ENCODE measurements at places on chromosomes 1 and 21.

- DNase-seq = no peak
Observed at GRCh38 chr1:53524428-53525375, 65.5 kb downstream of the DMRTB1 start.

DNA sequence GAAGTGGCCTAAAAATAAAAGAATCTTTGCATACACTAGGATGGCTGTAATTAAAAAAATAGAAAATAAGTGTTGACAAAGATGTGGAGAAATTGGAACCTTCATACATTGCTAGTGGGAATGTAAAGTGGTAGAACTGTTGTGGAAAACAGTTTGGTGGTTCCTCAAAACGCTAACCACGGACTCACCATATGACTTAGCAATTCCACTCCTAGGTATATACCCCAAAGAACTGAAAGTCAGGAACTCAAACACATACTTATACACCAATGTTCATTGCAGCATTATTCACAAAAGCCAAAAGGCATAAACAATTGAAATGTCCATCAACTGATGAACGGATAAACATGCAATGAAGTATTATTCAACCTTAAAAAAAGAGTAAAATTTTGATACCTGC, 10.8 kb upstream of the HMGCL start:
- DNase-seq = no peak

DNA sequence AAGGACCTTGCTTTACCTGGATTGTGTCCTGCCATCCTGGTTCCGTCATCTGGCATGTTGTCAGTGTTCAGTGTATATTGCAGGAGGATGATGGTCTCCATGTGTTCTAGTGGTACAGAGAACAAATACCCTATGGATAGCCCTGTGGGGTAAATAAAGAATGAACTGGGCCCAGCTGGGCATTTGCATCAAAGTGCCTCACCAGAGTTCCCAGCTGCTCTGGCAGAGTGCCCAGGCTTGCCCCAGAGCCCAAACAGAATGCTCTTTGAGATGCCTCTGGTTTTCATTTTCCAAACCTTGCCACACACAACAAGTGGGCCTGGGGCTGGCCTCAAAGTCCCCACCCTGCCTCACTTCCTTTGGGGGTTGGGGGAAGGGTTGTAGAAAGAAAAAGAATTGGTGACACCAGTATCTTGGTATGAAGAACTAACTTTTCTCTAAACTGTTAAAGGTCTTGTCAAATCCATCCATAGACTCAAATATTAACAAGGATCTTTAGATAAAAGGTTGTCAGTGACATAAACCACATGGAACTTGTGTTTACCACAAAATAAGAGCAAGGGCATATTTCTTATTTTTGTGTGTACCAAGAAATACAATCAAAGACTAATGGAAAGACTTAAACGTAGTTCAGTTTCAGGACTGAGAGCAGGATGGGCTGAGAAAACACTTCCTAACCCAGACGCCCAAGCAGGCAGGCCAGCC, 82.2 kb downstream of the LMO4 start:
- no peak for DNase-seq

GRCh38 chr1:29237129-29237821, 953 bp downstream of the PTPRU start:
- peak; percentile 53 for DNase-seq

- no peak for DNase-seq
Observed at GRCh38 chr1:101220906-101221305, 15.9 kb upstream of the S1PR1 start.

GRCh38 chr1:12183095-12183794, 16.5 kb downstream of the TNFRSF1B start:
- DNase-seq = no peak

DNA sequence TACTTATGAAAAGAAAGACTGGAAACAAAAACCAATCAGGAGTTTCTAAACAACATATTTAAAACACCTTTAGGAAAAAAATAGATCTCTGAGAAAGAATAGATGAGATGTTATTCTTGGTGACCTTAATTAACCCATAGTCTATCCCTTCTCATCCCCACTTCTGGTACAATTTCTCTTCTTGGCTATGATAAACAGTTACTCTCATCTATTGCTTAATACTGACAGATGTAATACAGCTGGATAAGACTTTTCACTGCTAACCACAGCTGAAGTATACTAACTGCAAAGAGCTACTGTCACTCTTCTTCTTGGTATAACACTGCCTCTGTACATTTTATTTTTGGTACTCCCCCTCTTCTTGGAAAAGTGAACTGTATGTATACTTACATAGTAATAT, 15.2 kb downstream of the EXTL2 start:
- no peak for DNase-seq

DNA sequence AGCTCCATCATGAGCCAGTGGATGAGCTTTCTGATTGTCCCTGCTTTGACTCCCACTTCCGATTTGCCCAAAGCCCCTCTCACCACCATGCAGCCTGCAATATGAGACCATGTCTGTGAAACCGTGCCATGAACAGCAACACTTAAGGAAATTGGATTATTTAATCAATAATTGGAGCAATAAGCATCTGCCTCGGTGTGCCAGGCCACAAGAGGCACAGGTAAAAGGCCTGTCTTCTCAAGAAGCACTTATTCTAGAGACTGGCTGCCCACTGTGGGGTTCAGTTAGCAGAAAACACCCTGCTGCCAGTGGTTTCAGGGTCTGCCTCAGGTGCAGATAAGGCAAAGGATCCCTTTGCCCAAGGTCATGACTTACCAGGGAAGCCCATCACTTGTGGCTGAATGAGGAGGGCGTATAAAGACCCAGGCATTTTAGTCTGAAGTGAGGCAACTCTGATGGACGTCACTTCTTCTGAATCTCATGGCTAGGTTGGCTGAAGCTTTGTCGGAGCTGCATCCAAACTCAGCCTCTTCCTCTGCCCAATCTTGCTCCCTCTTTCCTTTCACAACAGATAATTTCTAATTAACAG, 7.1 kb upstream of the CHI3L2 start:
- DNase-seq = no peak

DNA sequence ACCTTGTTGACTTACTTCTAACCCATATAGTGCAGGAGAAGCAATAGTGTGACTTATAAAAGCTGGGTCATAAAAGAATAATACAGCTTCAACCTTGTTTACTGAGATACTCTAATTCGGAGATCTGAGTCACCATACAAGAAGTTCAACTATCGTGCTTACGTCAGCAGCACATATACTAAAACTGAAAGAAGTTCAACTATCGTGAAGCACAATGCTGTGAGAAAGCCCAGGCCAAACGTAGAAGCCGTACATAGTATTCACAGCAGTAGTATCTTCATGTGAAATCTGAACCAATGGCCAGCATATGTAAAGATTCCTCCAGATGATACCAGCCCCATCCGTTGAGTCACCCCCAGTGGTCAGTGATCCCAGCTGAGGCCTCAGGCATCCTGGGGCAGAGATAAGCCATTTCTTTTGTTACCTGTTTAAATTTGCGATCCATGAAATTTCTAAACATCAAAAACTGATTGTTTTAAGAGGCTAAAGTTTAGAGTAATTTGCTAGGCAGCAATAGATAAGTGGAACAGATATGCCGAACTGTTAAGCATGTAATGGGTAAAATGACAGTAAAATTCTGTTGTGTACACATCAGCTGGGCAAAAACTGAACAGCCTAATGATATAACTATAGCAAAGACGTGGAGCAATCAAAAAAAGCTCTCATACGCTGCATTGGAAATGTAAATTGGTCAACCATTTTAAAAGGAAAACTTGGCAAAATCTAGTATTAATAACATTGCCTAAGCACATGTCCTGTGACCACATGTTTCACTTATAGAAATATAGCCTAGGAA, 53.9 kb upstream of the SAMD13 start:
- DNase-seq = no peak

DNA sequence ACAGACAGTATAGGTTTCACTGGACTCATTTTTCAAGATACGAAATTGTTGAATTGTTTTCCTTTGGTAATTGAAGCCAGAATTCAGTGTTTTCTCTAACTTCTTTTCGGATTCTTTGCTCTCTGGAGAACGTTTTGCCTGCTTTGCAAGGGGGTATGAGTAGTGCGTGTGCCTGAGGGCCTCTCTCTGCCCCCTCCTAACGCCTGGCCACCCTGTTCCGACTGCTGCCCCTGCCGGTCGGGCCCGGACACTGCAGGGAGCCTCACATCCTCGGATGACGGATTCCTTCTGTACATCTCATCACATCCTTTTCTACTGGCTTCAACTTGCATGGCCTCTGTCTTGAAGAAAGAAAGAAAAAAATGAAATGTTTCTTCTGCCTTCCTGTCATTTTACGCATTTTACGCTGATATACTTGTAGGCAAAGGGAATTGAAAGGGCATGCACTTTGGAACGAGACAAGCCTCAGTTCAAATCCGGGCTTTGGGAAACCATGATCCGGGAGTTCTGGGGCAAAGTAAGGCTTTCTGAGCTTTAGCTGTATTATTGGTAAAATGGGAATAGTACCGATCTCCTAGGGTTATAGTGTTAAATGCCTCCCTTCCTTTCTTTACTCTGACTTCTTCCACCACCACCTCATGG, 65.1 kb downstream of the DISC1 start:
- DNase-seq = no peak

DNA sequence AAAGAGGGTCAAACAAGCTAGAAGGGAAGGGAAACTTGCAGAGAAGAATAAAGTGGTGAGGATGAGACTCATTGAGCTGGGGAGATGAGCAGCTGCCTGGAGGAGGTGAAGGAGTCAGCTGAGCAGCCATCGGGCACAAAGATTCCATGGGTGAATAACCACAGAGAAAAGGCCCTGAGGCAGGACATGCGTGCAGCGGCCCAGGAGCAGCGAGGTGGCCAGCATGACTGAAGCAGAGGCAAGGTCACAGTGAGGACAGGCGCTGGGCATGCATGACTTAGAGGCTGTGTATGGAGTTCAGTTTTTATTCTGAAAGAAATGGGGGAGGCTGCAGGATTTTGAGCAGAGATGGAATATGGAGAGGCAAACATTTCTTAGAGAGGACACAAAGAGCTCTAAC, 24.9 kb downstream of the OLFML2B start:
- no peak for DNase-seq

- DNase-seq = no peak
Observed at GRCh38 chr1:165527251-165528007, 16.4 kb upstream of the LRRC52 start.

DNA sequence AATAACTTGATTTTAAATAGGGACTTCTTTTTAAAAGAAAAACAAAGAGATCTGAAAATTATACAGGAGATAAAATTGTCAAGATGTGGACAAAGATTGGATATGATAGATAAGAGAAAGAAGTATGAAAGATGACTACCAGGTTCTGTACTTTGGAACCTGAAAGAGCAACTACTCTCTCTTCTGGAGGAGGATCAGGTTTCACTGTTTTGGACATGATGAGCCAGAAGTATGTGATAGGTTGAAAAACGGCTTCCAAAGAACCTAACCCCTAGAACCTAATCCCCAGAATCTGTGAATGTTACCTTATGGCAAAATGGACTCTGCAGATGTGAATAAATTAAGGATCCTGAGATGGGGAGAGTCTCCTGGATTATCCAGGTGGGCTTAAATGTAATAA, 26.2 kb downstream of the RSBN1 start:
- no peak for DNase-seq

- no peak for DNase-seq
Observed at GRCh38 chr1:61636814-61637213, 88.1 kb downstream of the TM2D1 start.

GRCh38 chr1:228006034-228006785, 588 bp upstream of the WNT3A start:
- peak; percentile 40 for DNase-seq

GRCh38 chr1:145857170-145857569, 1.7 kb downstream of the PIAS3 start:
- no peak for DNase-seq

- no peak for DNase-seq
Observed at GRCh38 chr1:43206600-43207228, 34.6 kb downstream of the CFAP57 start.

GRCh38 chr1:232153652-232154051, 476.3 kb downstream of the SIPA1L2 start:
- DNase-seq = no peak

DNA sequence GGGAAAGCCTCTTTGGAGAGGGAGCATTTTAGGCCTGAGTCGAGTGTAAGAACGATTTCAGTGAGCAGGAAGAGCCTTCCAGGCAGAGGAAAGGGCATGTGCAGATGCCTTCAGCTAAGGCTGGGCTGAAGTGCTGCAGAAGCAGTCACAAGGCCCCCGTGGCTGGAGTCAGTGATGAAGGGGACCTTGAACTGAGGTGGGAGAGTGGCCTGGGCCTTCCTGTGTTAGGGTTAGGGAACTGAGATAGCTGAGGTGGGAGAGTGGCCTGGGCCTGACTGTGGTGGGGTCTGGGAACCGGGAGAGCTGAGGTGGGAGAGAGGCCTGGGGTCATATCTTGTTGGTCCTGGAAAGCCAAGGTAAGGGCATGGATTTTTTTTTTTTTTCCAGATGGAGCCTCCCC, 50.9 kb upstream of the ETV3 start:
- no peak for DNase-seq

- DNase-seq = no peak
Observed at GRCh38 chr1:78286686-78287085, 204.1 kb upstream of the PTGFR start.
